ENCODE measurements at places on chromosomes 12 and 14.

GRCh38 chr12:19546027-19546426, 106.7 kb downstream of the AEBP2 start:
- peak; percentile 36 for DNase-seq

DNA sequence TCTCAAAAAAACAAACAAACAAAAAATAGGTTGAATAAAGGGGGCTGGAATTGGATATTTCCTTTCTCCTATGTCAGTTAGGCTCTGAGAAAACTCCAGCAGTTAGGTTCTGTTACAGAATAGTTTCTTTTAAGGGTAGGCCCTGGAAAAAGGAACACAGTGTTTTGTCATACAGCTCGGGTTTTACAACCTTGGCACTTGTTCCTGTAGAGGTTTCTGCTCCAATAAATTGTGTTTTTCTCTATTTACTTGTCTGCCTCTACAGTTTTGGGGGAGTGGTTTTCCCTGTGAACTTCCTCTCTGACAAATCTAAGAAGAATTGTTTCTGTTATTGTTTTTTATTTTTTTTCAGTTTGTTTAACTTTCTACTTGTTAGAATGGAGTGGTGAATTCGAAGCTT, 167.6 kb downstream of the ACSS3 start:
- no peak for DNase-seq

- DNase-seq: no peak
These were observed 107.1 kb downstream of the TMTC2 start for GRCh38 chr12:82793751-82794281.

DNA sequence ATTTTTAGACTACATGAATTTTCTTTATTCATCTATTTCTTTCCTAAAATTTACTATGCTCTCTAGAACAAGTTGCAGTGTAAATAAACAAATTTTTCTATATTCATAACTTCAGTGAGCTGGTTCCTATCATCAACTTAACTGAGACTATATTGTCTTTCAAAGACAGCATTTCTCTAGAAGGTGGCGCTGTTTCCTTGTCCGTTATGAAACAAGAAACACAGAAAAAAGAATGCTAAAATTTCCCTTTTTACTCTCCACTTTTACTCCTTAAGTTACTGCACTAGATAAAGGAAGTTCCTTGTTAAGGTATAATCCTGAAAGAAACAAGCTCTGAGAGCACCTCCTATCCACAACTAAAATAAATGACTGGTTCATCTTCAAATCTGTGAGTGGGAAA, 8.2 kb upstream of the CLEC2A start:
- no peak for DNase-seq

GRCh38 chr12:92470608-92471021, 232.2 kb upstream of the PLEKHG7 start:
- DNase-seq: no peak

DNA sequence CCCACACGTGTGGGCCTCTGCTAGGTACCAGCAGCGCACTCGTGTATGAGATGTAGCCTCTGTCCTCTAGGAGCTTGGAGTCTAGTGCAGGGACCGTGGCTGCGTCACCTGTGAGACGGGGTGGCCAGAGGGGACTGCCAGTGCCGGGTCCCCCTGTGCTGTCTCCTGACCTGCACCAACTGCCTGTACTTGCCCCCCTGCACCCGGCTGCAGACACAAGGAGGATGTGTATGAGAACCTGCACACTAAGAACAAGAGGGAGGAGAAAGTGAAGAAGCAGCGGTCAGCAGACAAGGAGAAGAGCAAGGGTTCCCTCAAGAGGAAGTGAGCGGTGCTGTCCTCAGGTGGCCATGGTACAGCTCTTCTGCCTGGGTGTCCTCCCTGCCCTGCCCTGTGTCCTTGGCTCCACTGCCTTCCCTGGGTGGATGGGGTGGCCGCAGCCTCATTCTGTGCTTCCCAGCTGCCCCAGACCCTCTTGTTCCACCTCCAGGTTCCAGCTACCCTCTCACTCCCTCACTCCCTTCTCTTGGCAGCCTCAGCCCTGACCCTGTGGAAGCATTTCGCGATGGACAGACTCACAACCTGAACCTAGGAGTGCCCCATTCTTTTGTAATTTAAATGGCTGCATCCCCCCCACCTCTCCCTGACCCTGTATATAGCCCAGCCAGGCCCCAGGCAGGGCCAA, 9.6 kb downstream of the PTPN6 start:
- peak; percentile 41 for DNase-seq

DNA sequence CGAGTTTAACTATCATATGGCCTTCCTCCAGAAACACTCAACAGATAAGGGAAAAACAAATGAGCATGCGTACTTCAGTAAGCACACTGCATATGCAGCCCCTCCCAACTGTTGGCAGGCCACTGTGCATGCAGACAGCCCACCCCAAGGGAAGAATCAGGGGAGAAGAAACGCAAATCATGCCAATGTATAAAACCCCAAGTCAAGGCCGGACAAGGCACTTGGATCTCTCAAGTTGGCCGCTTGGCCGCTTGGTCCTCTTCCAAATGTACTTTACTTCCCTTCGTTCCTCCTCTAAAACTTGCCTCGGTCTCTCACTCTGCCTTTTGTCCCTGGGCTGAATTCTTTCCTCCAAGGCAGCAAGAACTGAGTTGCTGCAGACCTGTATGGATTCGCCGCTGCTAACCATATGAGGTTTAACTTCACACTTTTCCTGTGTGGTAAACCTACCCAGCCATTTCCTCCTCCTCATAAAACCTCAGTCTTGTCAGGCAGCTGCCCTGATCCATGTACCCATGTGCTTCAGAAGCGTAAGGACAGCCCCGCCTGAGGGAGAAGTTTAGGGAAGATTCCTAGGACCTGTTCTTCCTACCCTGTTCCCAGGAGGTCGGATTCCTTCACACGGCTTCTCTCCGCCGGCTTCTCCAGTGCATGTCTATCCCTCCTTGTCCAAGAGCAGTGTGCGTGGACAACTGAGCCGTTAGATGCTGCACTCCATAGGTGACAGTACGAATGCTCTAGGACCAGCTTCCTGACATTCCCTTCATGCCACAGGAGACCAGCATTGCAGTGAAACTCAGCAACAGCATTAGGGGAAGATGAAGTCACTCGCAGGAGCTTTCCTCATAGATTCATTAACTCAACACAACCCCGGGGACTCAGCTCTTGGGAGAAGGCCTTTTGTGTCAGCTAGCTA, 188.0 kb downstream of the MON2 start:
- DNase-seq: no peak

- peak; percentile 13 for DNase-seq
These were observed 1.1 kb downstream of the CNTN1 start for GRCh38 chr12:40693207-40693821.
